Stimulated activated CD4-positive, alpha-beta T cell treated with anti-CD3 and anti-CD28 coated beads, Interleukin-12 subunit alpha, Interleukin-12 subunit beta, amount 100 ng/mL, for 4 hours (primary cell): ENCODE measurements at places on chromosomes 3 and 15.

- no peak for DNase-seq
These were observed 36.3 kb upstream of the TMC3 start for GRCh38 chr15:81410318-81410753.

GRCh38 chr3:109563149-109563548 is 225.8 kb upstream of the DPPA4 start:
- DNase-seq = no peak

- no peak for DNase-seq
These were observed 42.1 kb upstream of the RARB start for GRCh38 chr3:25385807-25386460.

- no peak for DNase-seq
These were observed 240.0 kb downstream of the MBNL1 start for GRCh38 chr3:152508705-152509104.
